ENCODE measurements at places on chromosomes 6 and 20. TPM values are rescaled to one million over a fixed set of nuclear protein-coding genes. Genes with fewer than 3 reads are reported as not detected.

The IL17A gene
- not detected for total RNA-seq

The SRSF12 gene
- 4.0 TPM for total RNA-seq

The COL21A1 gene
- 4.4 TPM for total RNA-seq

The CPNE5 gene
- 0.71 TPM for total RNA-seq

The LY6G6D gene
- total RNA-seq = not detected

The OR12D3 gene
- not detected for total RNA-seq

The TREM1 gene
- total RNA-seq = not detected

The NKAPL gene
- 0.41 TPM for total RNA-seq

The SRMS gene
- total RNA-seq = 0.46 TPM

The WFDC5 gene
- total RNA-seq = not detected

The DLGAP4 gene
- total RNA-seq = 52.6 TPM

The BMP6 gene
- total RNA-seq = 1.2 TPM

The COL19A1 gene
- not detected for total RNA-seq

The HLA-G gene
- total RNA-seq = 1.1 TPM

The SLC22A23 gene
- 33.8 TPM for total RNA-seq

The PREX1 gene
- total RNA-seq = 14.2 TPM

The NHLRC1 gene
- 1.2 TPM for total RNA-seq

The MYLK2 gene
- total RNA-seq = 0.28 TPM

The PMEPA1 gene
- 29.8 TPM for total RNA-seq

The EYA2 gene
- 1.5 TPM for total RNA-seq

The CRIP3 gene
- total RNA-seq = 48.9 TPM

The GNMT gene
- 1.6 TPM for total RNA-seq

The PLN gene
- total RNA-seq = not detected

The IMPG1 gene
- not detected for total RNA-seq

The ELOVL4 gene
- total RNA-seq = 9.0 TPM

The BCAS1 gene
- total RNA-seq = 0.25 TPM

The ARHGAP40 gene
- 0.72 TPM for total RNA-seq

The NEURL2 gene
- 6.1 TPM for total RNA-seq

The STMND1 gene
- not detected for total RNA-seq

The TBC1D32 gene
- 8.9 TPM for total RNA-seq

The OXT gene
- not detected for total RNA-seq

The TMC2 gene
- not detected for total RNA-seq

The LINC00237 gene
- total RNA-seq = 0.78 TPM

The KHDC1L gene
- total RNA-seq = not detected

The VIP gene
- total RNA-seq = not detected

The HLA-DQA2 gene
- not detected for total RNA-seq

The LBP gene
- total RNA-seq = 0.37 TPM

The CTAGE9 gene
- total RNA-seq = not detected

The ADAT2 gene
- 13.3 TPM for total RNA-seq

The TCF21 gene
- total RNA-seq = 0.14 TPM

The CASS4 gene
- total RNA-seq = 0.14 TPM

The DBNDD2 gene
- total RNA-seq = 61.1 TPM

The GSTA2 gene
- 0.14 TPM for total RNA-seq

The ABCC10 gene
- 26.6 TPM for total RNA-seq

The ZC3H12D gene
- 0.14 TPM for total RNA-seq

The MLN gene
- not detected for total RNA-seq

The LGSN gene
- 0.18 TPM for total RNA-seq

The CST5 gene
- not detected for total RNA-seq

The ETV7 gene
- 1.4 TPM for total RNA-seq

The ZSCAN12 gene
- 8.3 TPM for total RNA-seq

The MC3R gene
- total RNA-seq = not detected

The NCR2 gene
- not detected for total RNA-seq

The OR2H2 gene
- not detected for total RNA-seq

The CENPQ gene
- 14.2 TPM for total RNA-seq

The PDYN gene
- 0.14 TPM for total RNA-seq

Measured in WTC11 (cell line).